ENCODE measurements at places on chromosomes 5 and 9.

- DNase-seq = no peak
Measured at GRCh38 chr5:159553792-159554191, 223.5 kb upstream of the IL12B start.

GRCh38 chr5:74870299-74871067, 4.3 kb upstream of the FAM169A start:
- no peak for DNase-seq

GRCh38 chr5:2003690-2004365, 121.1 kb upstream of the IRX4 start:
- no peak for DNase-seq

DNA sequence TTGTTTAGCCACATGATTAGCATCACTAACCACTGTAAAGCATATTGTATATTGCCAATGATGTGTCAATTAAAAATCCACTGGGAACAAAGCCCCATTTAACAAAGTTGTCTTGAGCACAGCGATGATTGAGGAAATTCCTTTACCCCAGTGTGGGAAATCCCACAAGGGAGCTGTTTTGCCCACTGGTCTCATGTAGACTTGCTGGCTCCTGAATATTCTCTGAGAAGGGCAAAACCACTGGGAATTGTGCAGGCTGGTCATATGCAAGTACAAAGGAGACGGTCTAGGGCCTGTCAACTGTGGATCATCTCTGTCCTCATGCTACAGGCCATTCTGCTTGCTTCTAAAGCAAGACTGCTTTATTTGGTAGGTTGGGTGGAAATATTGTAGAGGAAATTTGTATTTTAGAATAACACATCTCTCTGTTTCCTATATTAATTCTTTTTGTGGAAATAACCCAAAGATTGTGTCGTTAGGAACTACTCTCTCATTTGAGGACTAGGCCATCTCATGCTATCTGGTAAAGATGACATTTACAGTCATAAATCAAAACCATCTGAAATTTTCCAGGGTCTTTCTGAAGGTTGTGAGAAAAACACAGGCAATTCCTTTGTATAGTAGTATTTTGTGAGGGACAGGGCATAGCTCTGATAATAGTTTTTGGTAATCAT, 60.2 kb downstream of the PARP8 start:
- no peak for DNase-seq

- DNase-seq = no peak
Measured at GRCh38 chr5:4643190-4643589, 496.9 kb upstream of the ADAMTS16 start.

DNA sequence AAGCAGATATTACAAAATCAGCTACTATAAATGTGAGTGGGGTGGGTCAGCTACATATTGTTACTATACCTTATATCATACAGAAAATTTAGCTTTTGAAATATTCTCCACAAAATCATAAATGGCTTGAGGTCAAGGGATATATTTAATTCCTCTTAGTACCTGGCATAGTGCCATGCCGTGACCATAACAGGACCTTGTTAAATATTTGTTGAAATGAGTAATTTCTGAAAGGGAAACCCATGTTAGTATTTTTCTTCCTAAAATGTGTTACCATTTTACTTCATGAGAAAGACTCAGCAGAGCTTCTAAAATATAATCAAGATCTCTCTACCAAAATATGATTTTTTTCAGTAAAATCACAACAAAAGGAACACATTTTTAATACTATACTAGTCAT, 14.8 kb downstream of the ATP10B start:
- DNase-seq = no peak
